WTC11 (cell line): ENCODE measurements at places on chromosomes 3 and 15. TPM values are rescaled to one million over a fixed set of nuclear protein-coding genes. Genes with fewer than 3 reads are reported as not detected.

GOLGA6B gene
- total RNA-seq: 0.73 to 1.9 TPM (median 0.85 TPM) in 3 replicates

DNA sequence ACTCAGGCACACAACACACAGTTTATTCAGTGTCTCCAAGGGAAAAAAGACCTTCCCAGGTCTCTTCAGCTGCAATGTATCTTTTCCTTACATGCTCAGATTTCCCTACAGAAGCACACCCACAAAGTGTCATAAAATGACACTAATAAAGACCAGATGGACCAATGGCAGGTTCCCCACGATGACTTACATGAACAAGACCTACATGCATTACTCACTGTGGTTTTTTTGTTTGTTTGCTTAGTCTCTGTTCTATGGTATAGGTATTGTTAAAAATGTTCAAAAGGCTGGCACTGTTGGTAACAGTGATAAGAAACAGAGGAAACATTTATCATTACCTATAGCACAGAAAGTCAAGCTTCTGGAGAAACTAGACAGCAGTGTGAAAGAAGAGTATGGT lies 318.2 kb upstream of the TMCO5A start:
- DNase-seq: no peak

GRCh38 chr3:177237206-177237605 lies 39.9 kb upstream of the TBL1XR1 start:
- no peak for DNase-seq

- DNase-seq: no peak
Observed at GRCh38 chr15:100572362-100572983, 29.5 kb downstream of the LINS1 start.

GRCh38 chr3:13550423-13550690 lies 1.4 kb downstream of the FBLN2 start:
- no peak for DNase-seq
